Muscle of arm (tissue), 14 donors: ENCODE measurements at places on chromosomes 5 and 9. TPM values are rescaled to one million over a fixed set of nuclear protein-coding genes. Genes with fewer than 3 reads are reported as not detected.

EIF4E1B gene
- polyA plus RNA-seq: not detected

MARVELD2 gene
- 0.73 TPM for polyA plus RNA-seq

IFNB1 gene
- not detected for polyA plus RNA-seq

TAF11L10 gene
- not detected for polyA plus RNA-seq

ADAMTS12 gene
- polyA plus RNA-seq: 27.5 TPM

ANKRD55 gene
- 0.68 TPM for polyA plus RNA-seq

ANAPC2 gene
- polyA plus RNA-seq: 24.8 TPM

PJA2 gene
- polyA plus RNA-seq: 156 TPM

ZDHHC21 gene
- polyA plus RNA-seq: 14.1 TPM

SUSD3 gene
- polyA plus RNA-seq: 1.0 TPM

GARIN3 gene
- not detected for polyA plus RNA-seq

C9orf57 gene
- polyA plus RNA-seq: 0.16 TPM

IL6ST gene
- 116 TPM for polyA plus RNA-seq

SMC2 gene
- polyA plus RNA-seq: 28.4 TPM

TLX3 gene
- polyA plus RNA-seq: not detected

ZFP37 gene
- polyA plus RNA-seq: 2.8 TPM

EQTN gene
- not detected for polyA plus RNA-seq

CD14 gene
- 17.4 TPM for polyA plus RNA-seq

PCDHA9 gene
- polyA plus RNA-seq: not detected

MYMK gene
- polyA plus RNA-seq: not detected

NPR3 gene
- polyA plus RNA-seq: 28.1 TPM

ADAMTS6 gene
- polyA plus RNA-seq: 2.0 TPM

DNM1 gene
- 40.3 TPM for polyA plus RNA-seq

PLAA gene
- 35.2 TPM for polyA plus RNA-seq

NR4A3 gene
- polyA plus RNA-seq: not detected

SPINK7 gene
- 0.65 TPM for polyA plus RNA-seq

SLC27A6 gene
- polyA plus RNA-seq: 1.1 TPM

FLT4 gene
- not detected for polyA plus RNA-seq
